Fibroblast of skin of right biceps (primary cell): ENCODE measurements at places on chromosomes 3 and 15.

GRCh38 chr15:76064375-76064774, 4.6 kb downstream of the TMEM266 start:
- no peak for DNase-seq

DNA sequence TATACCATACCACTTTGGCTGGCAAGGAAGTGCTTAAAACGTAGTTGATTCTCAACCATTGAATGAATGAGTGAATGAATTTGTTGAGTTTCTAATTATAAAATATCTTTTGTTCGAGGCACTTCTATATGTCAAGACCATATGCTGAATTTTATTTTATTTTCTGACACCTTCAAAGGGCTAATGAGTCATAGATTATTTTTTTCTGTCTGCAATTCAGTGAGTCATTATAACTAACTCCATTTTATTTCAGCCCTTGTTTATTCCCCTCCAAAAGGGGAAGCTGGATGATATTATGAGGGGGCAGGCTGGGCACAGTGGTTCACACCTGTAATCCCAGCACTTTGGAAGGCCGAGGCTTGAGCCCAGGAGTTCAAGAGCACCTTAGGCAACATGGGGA, 142.4 kb downstream of the P2RY1 start:
- no peak for DNase-seq

- DNase-seq, result peak; percentile 95
These were observed 20.5 kb downstream of the BOC start for GRCh38 chr3:113231827-113232253.

DNA sequence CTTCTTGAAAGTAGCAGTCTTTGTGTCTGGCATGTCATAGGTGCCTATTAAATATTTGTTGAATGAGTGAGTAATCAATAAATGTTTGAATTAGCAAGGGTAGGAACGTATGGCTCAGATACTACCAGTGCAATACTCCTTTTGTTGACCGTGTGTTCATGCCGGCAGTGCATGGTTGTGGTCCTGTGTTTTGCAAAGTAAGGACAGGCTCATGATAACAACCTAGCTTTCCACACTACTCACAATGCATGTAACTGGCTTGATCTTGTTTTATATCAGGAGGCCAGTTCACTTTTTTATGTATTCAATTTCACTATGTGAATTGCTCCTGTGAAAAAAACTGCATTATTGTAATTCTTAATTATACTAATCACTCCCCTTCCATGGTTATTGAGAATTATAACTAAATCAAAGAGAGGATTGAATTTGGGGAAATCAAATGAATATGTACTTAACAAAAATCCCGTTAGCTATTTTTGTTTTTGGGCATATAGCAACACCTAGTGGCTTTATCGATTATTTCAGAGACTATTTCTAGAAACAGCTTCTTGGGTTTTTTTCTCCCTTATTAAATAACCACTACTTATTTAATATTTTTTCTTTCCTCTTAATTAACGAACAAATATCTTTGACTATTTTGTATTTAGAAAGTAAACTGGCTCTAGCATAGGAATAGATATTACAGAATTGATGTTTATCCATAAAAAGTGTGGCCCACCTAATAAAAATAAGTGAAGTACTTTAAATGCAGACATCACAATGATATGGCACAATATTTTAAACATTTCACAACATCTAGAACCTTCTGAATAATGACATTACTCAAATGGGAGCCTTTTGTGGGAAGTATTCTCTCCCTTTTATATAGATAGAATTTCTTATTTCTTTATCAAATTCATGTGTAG, 218.5 kb downstream of the BBX start:
- peak; percentile 24 for DNase-seq

DNA sequence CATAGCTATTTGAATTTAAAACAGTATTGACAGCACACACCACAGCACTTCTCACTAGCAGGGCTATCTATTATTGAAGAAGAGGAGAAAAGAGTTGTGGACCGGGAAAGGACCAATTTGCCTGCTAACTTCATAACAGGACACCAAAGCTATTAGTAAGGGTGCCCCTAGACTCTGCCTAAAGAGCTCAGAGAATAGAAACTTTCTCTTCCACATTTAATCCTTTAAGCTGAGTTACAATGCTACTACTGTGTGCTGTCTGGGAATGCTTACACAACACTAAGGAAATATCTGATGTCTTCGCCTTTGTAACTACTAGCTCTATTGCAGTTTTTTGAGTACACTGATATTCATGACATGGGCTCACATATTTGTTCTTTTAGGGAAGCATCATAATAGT, 13.5 kb upstream of the AADAC start:
- DNase-seq, result no peak

GRCh38 chr3:54845551-54845950, 82.3 kb downstream of the LRTM1 start:
- no peak for DNase-seq

- DNase-seq, result peak; percentile 82
These were observed 4.5 kb downstream of the WNT5A start for GRCh38 chr3:55482496-55483195.

GRCh38 chr3:16290007-16290826, 25.2 kb downstream of the OXNAD1 start:
- peak; percentile 52 for DNase-seq

- DNase-seq, result peak; percentile 35
These were observed 39.2 kb upstream of the BCL2A1 start for GRCh38 chr15:80010131-80010673.

- no peak for DNase-seq
These were observed 8.1 kb upstream of the APOD start for GRCh38 chr3:195591852-195592251.

DNA sequence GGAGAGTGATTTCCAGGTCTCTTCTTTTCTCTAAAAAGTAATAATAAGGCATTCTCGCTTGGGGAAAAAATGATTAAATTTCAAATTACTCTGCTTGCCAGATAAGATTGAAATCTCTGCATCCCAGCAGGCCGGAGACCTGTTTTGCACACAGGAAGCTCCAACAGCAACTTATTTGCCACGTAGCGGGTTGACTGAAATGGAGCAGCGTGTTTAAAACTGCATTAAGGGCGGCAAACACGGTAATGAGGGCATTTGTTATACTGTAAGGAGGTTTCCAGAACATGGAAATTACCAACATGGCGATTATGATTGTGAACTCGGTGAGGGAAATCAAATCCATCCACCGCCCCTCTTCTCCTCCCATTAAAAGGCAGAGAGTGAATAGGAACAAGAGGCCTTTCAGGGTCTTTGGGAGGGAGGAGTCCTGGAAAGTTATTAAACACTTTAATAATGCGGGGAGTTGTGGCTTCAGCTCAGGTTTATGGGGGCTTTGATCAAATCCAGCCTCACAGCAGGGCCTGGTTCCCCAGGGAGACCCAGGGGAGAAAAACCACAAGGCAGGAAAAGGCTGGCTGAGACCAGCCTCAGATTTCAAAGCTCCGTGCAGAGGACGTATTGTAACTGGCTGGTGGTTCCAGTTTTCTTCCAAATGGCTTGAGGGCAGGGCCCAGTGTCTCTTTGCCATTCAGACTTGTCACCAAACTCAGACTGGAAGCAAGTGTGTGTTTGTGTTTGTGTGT, 242.3 kb downstream of the TLE3 start:
- DNase-seq, result peak; percentile 83

DNA sequence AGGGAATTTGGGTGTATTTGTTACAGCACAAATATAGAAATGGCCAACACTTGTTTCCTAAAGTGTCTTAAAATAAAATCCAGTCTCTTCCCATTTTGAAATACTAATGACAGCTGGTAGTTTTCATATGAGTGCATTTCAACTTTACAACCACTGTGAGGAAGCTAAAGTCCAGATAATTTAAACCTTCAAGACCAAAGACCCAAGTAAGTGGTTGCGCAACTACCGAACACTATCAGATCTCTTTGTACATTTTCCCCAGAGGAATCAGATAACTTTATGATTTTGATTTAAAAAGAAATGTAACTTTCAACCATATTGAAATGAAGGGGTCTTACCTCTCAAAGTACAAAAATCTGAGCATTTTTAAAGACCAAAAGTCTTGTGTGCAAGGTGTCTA, 14.3 kb downstream of the BCL2L10 start:
- no peak for DNase-seq

GRCh38 chr15:83209333-83209732, 1.7 kb upstream of the HDGFL3 start:
- DNase-seq, result no peak

GRCh38 chr15:40590667-40591050, 3.4 kb upstream of the KNL1 start:
- DNase-seq, result no peak

DNA sequence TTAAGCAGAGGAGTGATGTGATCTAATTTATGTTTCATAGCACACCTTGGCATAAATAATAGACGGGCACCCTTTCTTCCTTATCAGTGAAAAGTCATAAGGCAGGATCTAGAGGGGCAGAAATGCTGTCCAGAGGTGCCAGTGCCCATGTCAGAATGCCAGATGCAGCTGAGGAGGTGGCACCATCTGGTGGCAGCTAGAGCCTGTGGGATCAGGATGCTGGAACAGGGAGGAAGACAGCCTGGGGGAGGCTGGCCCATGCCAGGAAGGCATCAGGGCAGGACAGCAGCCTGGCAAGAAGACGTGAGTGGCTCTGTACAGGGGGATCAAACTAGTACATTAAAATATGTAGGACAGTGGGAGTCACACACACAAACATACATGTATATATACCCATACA, 16.5 kb downstream of the MYH15 start:
- no peak for DNase-seq

GRCh38 chr3:126451511-126451910, 24.2 kb downstream of the ZXDC start:
- no peak for DNase-seq

DNA sequence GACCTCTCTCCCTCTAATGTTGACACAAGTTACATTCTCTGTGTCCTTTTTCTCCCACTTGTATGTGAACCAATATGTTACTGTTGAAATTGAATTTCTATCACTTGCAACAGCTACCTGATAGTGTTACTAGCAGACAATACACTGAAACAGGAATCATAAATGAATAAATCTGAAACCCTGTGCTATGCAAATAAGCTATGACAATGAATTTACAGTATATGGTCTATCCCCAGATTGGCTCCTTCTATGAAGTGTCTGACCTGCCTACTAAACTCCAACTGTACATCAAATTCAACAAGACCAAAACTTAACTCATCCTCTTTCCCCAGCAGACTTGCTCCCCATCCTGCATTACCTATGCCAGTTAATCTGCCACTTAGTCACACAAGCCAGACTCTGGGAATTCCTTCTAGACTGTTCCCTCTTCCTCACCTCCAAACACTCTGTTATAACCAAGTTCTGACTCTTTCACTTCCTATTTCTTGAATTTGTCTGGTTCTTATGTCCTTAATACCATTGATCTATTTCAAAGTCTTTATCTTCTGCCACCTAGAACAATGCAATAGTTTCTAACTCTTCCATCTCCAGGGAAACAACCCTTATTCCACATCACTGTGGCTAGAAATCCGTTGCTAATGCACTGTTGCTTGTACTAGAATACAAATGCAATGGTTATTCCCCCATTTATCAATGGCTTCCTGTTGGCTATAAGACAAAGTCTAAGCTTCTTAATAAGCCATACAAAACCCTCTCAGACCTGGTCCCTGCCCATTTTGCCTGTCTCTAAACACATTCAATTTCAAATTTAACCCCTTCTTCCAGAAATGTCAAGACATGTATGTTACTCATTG, 13.4 kb upstream of the ZNF639 start:
- no peak for DNase-seq

GRCh38 chr15:40008061-40008765, 30.8 kb downstream of the SRP14 start:
- DNase-seq, result no peak

DNA sequence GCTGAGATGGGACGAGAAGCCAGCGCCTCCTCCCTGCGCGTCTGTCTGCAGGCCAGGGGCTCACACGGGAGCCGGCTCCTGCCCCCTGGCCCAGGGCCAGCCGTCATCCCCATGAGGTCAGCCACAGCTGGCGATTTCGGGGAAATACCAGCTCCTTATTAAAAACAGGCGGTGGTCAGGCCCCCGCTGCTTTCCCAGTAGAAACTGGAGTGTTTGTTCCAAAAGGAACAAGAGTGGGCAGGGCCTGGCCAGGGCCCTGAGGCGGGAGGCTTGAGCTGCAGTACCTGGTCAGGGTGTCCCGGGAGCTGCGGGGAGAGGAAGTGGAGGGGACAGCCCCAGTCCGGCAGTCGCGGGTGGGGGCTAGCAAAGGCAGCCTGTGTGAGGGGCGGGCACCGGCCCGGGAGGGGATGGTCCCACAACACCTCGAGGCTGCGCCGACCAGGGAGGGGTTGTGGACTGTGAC, 17.8 kb downstream of the MYL3 start:
- peak; percentile 81 for DNase-seq

DNA sequence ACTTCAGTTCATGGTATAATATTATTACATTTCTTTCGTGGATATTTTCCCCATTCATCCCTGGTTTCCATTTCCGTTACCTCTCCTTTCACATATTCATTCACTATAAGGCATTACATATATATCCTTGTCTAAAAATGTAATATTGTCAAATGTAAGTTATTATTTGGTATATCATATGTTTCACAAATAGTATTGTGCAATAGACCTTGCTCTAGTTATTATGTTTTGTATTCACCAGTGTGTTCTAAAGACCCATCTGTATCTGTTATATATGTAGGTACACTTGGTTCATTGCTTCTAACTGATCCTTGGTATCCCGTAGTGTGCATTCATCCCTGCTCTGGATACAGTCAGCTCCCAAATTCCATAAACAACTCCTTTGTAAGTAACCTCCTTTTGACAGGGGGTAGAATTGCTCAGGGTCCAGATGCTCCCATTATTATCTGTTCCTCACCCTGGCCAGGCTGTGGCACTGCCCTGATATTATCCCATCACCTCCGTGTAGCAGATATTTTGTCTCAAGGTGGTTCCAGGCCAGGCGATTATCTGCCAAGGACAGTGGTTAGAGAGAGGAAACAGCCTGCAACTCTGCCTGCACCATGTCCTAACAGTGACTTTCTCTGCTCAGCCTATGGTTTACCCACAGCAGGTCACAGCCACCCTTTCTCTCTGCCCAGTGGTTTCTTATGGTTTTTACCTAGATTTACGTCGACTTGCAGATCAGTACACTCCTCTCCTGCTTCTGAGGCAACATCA, 29.2 kb downstream of the PAQR9 start:
- no peak for DNase-seq

DNA sequence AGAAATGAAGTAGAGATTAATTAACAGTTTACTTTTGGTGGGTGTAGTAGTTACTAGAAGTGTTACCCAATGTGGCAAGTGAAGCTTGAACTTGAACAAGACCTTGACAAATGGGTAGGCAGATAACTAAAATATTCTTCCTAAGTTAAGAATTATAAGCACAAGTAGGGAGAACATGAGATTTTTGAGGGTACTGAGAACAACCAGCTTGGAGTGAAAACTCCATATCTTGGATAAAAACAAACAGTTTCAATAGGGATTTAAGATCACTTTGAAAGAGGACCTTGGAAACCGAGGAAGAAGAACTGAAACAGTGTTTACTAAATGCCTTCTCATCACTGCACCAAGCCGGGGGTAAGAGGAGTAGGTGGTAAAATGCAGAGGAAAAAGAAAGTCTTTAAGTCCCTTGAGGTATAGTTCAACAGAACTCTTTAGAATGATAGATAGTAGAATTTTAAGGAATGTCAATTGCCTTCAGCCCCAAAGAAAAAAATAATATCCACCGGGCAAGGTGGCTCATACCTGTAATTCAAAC, 496.7 kb downstream of the NAALADL2 start:
- DNase-seq, result no peak

- peak; percentile 77 for DNase-seq
These were observed at the start of gene C3orf70 for GRCh38 chr3:185152410-185153170. Gene C3orf70, minus strand, starts transcription at chr3:185153060. Its CDS starts 237 bp downstream, at chr3:185152823.
